ENCODE measurements at places on chromosomes 3 and 15.

GRCh38 chr3:189773056-189773455 is 141.9 kb downstream of the TP63 start:
- peak; percentile 76 for DNase-seq

GRCh38 chr15:22845289-22845900 is 6.9 kb downstream of the NIPA2 start:
- no peak for DNase-seq

DNA sequence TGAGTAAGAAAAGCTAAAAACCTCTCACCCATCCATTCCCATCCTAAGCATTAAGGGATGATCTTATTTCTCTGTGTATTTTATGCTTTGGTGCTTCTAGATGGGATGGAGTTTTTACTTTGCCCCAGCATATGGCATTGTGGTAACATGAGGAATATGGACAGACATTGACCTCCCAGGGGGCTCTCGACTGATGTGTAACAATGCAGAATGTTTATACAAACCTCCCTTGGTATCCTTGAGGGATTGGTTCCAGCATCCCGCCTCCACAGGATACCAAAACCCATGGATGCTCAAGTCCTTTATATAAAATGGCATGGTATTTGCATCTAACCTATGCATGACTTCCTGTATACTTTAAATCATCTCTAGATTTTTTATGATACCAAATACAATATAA is 21.6 kb downstream of the PDIA5 start:
- no peak for DNase-seq

DNA sequence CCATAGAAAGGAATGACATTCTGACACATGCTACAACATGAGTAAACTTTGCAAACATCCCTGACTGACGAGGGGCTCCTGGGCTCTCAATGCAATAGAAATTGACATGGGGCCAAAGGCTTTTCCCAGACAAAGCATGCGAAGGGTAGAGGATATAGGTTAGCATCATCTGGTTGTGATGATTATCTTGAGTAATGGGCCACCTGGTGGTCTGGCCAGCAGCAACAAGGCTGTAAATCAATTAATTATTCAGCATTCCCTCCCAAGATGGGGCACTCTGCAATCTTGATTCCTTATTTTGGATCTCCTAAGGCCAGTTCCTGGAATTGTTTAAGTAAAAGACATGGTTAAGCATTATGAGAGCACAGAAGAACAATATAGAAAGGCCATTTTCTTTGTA is 99.2 kb downstream of the AGBL1 start:
- DNase-seq, result no peak

- no peak for DNase-seq
These were observed 68.6 kb downstream of the KAT2B start for GRCh38 chr3:20108869-20109268.

DNA sequence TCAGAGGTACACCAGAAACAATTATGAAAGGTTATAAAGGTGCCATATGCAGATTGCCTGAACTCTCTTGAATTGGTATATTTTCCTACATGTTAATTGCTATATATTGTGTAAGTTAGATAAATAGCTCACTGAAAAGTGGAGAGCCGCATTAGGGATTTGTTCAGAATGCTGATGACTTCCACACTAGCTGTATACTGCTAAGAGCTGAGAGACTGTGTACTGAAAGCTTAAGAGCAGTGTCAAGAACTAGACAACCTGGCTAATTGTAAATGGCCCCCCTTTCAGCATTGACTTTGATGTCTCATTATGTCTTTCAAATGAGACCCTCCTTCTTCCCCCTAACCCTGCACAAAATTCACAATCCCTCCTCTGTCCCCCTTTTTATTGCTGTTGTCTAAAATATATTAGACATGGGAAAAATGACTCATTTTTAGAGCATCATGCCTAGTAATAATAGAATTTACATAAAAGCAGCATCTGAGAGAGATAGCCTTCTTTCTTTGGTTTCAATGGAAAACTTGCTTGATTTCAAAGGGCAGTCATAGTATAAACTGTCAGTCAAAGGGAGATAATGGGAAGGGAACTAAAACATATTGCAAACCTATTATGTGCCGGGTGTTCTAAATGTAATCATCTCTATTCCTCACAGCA is 34.7 kb upstream of the GREM1 start:
- DNase-seq, result no peak

- DNase-seq, result no peak
These were observed 679.3 kb downstream of the OTOL1 start for GRCh38 chr3:162175878-162176277.

GRCh38 chr3:183824761-183825455 is 469 bp downstream of the MAP6D1 start:
- DNase-seq, result no peak

GRCh38 chr15:101087172-101087769 is 164.6 kb downstream of the CHSY1 start:
- DNase-seq, result no peak

DNA sequence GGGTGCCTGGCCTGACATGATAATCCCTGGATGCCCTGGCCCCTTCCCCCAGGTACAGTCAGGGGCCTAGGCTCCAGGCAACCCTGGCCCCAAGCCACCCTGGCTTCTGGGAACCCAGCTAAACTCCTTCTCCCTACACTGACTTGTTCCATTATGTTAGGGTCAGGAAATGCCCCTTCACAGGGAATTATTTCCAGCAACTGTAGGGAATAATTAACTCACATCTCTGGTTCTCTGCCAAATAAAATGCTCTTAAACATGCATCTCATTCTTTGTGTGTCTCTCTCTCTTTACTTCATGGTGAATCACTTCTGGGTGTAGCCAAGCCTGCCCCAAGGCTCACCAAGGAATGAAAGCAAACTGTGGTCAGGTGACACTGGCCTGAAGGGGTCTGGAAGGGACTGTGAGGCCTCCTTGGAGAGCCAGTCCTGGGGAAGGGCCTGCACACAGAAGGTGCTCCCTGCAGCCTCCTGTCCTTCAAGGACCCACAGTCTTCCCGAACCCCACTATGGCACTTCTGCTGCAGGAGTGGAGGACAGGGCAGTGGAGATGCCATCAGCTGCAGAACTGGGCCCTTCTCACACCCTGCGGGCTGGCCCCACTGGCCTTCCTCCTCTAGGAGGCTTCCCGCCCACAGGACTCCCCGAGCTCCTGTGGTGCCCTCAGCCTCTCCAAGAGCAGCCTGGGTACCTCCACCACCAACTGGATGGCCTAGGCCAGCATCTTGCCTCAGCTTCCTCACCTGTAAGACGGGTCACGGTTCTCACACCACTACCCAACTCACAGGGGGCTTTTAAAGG is 17.6 kb downstream of the TKT start:
- DNase-seq, result peak; percentile 90

- DNase-seq, result no peak
These were observed 421 bp downstream of the BMF start for GRCh38 chr15:40108061-40108854.

GRCh38 chr3:45657853-45658252 is 31.3 kb upstream of the SACM1L start:
- no peak for DNase-seq

DNA sequence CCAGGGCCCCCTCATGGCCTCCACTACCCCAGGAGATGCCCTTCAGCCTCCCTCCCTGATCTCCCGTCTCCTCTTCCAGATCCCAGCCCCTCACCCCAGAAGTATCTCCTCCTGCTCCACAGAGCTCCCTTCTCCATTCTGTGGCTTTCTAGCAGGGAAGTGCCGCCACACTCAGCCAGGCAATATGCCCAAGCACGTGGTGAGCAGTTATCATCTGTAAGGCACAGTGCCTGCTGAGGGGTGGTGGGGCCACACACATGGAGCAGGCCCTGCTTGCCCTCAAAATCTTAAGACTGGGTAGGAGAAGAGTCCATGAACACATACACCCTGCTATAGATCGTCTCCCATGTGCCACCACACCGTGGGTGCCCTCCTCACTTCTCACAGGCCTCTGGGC is 2.4 kb upstream of the PHGR1 start:
- no peak for DNase-seq

- no peak for DNase-seq
These were observed 66.0 kb downstream of the TRIM71 start for GRCh38 chr3:32883817-32884216.

- peak; percentile 88 for DNase-seq
These were observed 588.7 kb upstream of the CBLB start for GRCh38 chr3:106457281-106458180.

DNA sequence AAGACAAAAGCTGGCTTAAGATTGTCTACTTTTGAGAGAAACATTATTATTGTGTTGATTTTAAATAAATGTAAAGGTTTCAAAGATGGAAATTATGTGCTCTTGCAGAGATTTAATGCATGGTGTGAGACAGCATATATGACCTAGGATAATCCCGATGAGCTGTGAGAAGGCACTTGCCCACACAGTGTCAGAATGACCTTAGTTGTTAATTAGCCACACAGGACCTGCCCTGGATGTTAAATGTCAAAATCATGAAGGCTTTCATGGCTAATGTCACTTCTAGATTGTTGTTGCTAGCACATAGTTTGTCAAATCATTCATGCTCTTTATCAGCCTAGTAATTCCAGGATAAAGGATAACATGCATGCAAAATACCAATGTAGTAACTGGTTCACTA is 135.3 kb upstream of the GAP43 start:
- DNase-seq, result no peak

DNA sequence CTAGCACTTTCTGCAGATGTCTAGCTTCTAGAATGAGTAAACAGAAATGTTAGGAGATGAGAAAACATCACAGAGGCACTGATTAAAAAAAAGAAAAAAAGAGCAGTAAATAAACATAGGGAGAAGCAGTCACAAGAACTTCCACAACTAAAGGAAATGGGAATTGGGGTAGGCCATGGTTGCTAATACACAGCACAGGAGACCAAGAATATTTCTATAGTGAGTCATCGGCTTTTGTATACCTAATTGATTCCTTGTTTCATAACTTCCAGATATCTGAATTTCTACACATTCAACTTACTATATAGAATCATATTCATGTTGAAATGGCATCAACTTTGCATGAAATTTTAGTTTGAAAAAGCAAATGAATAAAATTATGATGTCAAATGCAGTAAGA is 47.3 kb upstream of the TCF12 start:
- peak; percentile 60 for DNase-seq

DNA sequence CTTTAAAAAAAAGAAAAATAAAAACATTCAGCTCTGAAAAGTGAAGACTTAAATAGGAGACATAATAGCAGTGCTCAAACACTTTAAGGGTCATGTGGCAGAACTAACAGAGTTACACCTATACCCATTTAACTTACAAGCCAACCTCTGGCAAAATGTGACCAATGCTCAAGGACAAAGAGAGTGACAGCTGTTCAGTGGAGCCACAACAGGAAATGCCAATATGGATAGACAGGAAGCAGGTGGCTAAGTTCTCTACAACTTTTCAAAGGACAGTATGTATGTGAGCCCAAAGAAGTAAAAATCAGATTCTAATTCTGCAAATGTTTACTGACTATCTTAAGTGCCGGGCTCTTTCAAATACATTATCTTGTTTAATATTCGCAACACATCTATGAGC is 3.4 kb downstream of the TMCC1 start:
- DNase-seq, result no peak
